ENCODE measurements at places on chromosomes 5 and 9. TPM values are rescaled to one million over a fixed set of nuclear protein-coding genes. Genes with fewer than 3 reads are reported as not detected.

OLFML2A gene
- 25.3 TPM for total RNA-seq

GRIA1 gene
- total RNA-seq, result not detected

LHX3 gene
- 0.09 TPM for total RNA-seq

SLC6A3 gene
- 0.17 TPM for total RNA-seq

CCL27 gene
- total RNA-seq, result not detected

UGT3A1 gene
- not detected for total RNA-seq

MOB3B gene
- 6.9 TPM for total RNA-seq

TMEM38B gene
- total RNA-seq, result 18.1 TPM

MACIR gene
- total RNA-seq, result 22.2 TPM

SHISAL2B gene
- not detected for total RNA-seq

TEX53 gene
- total RNA-seq, result not detected

CNTLN gene
- total RNA-seq, result 6.3 TPM

KIF4B gene
- 0.04 TPM for total RNA-seq

GRXCR2 gene
- not detected for total RNA-seq

DRD1 gene
- total RNA-seq, result 0.77 TPM

SLC6A7 gene
- 0.02 TPM for total RNA-seq

TEK gene
- 0.15 TPM for total RNA-seq

PLPP1 gene
- total RNA-seq, result 32.6 TPM

CARTPT gene
- not detected for total RNA-seq

KCTD16 gene
- total RNA-seq, result 0.05 TPM

TEX48 gene
- not detected for total RNA-seq

SLC28A3 gene
- total RNA-seq, result not detected

Measured in A549 treated with DMSO at 1 μM for 4 hours (cell line).